ENCODE measurements at places on chromosomes 7 and 10.

- peak; percentile 97 for ATAC-seq
Measured at GRCh38 chr10:58414270-58415041, 29.2 kb downstream of the TFAM start.

- ATAC-seq, result peak; percentile 29
Measured at GRCh38 chr7:81692146-81692905, 77.5 kb downstream of the HGF start.

GRCh38 chr10:75660823-75661222, 229.4 kb downstream of the LRMDA start:
- ATAC-seq, result no peak

GRCh38 chr10:46233181-46233580, 53.6 kb upstream of the ANTXRL start:
- no peak for ATAC-seq

GRCh38 chr10:92162541-92162940, 128.3 kb downstream of the CPEB3 start:
- no peak for ATAC-seq

DNA sequence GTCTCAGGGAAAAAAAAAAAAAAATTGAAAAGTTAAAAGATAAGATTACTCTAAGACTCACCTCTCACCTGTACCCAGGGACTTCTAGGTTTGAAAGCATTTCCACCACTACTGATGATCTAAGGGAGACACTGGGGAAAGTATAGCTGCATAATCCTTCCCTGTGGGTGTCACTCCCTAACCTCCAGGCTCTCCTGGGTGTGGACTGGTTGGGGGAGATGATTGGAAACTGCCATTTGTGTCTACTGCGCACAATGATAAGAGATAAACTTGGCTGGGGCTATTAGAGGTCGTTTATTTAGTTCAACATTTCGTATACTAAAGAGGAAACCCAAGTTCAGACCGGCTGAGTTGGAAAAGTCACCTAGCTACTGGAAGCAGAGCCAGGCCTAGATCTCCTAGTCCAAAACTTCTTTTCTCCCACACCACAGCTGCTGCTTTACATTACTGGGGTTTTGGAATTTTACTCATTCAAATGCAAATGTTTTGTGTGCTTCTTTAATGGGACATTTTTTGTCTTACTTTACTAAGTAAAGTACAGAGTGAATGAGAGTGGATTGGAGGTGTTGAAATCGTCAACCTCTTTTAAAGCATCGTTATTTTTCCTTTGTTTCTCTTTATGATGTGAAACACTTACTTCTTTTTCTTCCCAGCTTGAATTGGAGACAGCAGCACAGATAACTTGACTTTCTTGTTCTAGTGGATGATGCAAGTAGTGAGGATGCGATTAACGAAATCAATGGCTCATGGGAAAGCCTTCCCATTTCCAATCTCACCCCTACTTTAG, 22.3 kb upstream of the SEC61G start:
- no peak for ATAC-seq

DNA sequence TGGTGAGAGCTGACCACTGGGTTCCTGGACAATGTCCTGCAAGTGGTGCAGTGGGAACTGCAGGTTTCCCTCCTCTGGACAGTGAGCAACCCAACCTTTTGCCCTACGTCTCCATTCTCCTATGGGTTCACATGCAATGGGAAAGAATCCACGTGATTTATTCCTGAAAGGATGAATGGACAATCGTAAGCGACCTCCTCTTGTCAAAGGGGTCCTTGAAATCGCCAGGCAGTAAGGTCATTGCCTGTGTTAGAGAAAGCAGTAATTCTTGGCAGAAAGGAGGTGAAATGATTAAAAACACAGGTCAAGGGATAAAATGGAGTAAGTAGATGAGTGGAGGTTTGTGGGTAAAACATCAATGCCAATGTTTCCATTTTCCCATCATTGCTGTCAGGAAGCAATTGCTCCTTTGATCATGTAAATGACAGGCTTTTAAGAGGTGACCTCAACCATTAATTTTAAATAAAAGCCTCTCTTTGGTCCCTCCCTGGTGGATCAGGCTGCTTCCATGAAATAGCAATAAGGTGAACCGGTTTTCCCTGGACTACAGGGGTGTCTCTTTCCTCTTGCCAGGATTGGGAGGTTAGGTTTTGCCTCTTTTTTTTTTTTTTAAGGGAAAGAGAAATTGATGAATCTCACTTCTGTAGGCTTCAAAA, 330.0 kb upstream of the PRKCQ start:
- ATAC-seq, result no peak

- ATAC-seq, result peak; percentile 44
Measured at GRCh38 chr10:123009105-123009820, 457 bp downstream of the ACADSB start.

DNA sequence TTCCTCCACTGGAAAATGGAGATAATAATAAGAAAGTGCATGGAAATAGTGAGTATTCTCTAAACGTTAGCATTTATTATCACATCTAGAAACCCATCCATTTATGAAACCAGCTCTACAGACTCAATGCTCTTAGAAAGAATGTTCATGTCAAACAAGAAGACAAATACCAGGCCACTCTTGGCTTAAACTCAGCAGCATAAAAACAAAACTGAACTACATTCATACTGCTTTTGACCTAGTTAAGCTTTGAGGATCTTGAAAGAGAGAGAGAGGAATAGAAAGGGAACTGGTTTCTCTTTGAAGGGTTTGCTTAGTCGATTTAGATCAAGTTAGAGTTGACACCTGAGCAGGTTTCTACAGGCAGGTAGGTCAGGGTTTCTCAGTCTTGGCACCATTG, 332.9 kb upstream of the PRKCQ start:
- ATAC-seq, result no peak

DNA sequence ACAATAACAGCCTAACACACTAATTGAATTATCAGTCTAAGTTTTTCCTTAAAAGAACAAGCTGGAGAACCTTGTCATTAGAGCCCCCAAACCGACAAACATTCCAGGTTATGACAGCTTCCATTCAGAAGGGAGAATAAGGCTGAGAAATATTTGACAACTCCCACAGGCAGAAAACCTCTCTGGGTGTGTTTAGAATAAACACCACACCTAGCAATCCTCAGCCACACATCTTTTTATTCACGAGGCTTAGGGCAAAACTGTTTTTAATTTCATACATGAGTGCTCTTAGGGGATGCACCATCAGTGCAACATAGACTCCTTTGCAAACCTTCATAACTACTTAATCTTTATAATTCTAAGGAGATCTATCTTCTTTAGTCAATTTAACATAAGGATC, 24.2 kb downstream of the STN1 start:
- ATAC-seq, result no peak

GRCh38 chr7:115844857-115845256, 185.7 kb downstream of the TFEC start:
- no peak for ATAC-seq

- ATAC-seq, result no peak
Measured at GRCh38 chr10:131979821-131980270, 1.9 kb downstream of the BNIP3 start.

GRCh38 chr7:148379677-148380076, 210.9 kb upstream of the C7orf33 start:
- ATAC-seq, result no peak

DNA sequence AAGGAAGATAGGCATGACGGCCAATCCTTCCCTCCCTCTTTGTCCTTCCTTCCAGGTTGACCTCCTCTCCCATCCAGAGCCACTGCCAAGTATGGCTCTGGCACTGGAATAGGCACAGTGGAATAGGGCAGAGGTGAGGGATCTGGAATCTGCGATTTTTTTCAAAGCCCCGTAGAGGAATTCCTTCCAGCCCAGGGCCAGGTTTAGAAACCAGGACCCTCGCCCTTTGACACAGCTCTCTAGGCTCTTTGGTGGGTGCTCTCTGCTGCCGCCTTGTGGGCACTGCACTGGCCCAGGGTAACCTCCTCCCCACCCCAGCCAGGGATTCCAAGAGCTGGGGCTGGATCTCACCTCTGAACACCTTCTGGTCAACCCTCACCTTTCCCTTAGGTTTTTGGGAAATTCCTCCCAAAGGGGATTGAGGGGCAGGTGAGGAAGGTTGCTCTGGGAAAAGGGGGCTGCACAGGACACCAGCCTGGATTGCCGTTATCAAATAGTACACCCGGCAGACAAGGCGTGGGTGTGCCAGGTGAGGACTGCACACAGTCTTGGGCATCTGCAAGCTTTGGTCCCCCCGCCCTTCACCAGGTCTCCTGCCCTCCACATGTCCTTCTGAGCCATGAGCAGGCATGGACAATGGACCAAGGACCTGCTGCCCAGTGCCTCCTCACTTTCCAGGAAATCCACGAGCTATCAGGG, 22.8 kb downstream of the C10orf105 start:
- peak; percentile 92 for ATAC-seq

DNA sequence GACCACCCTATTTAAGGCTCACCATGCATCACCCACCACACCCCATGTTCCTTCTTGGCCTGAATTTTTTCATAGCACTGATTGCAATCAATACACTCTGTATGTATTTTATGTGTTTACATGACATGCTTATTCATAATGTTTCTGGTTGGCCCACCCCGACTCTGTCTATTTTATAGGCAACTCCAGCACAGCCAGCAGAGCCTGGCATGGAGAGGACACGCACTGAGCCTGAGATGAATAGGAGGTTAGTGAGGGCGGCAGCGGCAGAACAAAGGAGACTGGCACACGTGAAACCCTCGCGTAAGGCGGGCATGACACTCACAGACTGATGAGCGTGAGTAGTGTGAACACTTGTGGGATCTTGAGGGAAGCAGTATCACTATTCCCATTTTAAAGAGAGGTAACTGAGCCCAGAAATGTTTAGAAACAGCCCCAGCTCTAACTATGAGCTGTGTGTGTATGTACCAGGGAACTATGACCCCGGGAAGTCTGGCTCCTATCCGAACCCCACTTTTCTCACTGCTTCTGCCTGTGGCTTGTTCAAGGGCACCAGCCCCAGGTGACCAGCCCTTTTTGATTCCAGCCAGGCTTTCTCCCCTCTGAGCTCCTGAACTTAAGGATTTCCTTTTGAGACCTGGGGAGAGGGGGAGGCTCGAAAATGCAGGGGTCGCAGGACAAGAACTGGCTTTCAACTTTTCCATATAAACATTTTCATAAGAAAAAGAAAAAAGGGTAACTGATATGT, 113.3 kb downstream of the ARHGAP22 start:
- no peak for ATAC-seq

DNA sequence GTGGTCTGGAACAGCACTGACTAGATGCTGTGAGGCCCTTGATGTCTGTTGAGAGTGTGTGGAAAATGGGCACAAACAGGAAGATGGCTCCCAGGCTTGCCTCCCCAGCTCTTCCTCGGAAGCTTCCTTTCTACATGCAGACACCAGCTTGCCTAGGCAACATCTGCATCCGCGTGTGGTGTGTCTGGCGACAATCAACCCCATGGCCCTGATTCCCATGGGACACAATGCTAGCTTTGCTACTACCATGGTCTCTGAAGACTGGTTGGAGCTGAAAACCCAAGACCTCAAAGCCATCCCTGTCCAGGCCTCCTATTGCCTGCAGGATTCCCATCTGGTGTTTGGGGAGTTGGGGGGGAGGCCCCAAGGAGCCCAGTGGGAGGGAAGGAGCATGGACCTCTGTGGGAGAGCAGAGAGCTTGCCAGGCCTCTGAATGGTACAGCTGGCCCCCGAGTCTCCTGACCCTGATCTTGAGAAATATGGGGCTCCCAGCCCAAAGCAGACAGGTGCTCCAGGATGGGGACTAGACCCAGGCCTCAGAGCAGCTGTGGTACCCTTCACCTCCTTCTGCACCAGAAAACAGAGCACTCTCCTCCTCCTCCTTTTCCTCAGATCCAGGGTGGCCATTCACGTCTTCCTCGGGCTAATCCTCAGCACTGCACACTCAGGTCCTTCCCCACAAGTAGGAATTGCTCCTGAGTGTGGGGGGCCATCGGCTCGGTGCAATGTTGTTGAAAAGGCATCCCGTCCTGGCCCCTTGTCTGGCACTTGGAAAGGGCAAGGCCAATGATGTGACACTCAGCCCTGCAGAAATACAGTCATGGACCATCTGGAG, 57.6 kb downstream of the ARHGAP22 start:
- no peak for ATAC-seq

DNA sequence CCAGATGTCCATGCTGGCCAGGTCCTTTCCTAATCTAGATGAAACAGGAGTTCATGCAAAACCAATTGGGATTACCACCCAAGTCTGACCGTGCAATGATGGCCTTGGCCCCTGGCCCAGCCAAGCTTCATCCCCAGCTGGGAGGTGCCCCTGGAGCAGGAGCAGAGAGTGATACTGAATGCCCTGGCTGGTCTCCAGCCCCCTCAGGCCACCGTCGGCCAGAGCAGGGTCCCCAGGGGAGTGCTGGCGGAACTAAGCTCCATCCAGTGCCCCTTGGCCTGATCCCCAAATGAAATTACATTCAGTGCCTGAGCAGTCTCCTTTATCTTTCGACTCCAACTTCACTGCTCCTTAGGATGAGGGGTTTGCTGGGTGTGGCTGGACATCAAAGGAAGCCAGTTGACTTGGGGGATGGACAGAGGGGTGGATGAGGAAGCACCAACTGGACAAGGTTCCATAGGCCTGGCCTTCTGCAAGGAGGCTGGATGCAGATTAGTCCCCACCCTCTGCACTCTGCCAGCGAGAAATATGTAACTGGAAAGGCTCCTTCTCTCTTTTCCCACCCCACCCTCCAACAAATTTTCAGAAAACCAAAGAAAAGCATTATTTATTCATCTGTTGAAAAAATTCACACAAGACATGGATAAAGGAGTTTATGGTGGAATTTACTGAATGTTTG, 275.5 kb downstream of the PLXNA4 start:
- ATAC-seq, result no peak

GRCh38 chr7:142851919-142852318, 3.0 kb upstream of the EPHB6 start:
- no peak for ATAC-seq

DNA sequence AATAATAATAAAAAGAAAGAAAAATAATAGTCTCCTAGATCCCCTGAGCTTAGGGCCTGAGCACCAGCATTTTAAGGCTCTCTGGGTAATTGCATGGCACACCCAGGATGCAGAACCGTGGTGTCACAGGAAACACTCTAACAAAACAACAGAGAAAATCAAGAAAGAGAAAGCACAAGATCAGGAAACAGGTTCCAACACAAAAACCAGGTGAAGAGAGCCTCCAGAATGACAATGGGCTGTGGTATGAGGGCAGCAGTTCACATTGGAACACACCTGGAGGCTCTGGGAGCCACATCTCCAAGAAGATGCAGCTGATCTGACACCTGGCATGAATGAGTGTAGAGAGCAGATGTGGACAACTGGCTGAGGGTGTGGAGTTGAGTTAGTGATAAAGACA, 7.1 kb downstream of the MMRN2 start:
- ATAC-seq, result no peak

DNA sequence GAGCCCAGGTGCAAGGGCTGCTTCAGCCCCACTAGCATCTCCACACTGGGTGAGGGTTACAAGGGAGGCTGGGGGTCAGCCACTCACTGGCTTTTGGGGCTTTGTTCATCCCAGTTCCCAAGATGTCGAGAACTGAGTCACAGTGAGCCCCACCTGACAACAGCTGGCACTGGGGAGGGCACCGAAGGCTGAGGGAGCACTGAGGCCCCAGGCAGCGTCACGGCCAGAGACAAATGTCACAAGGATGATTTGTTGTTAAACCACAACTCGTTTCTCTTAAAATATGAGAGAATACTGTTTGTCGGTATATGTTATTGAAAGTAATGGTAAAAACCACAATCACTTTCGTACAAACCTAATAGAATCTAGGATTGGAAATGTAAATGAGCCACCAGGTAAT, 219.9 kb downstream of the CELF2 start:
- ATAC-seq, result no peak

Measured in SK-N-SH treated with all-trans-retinoic acid at 6 μM for 48 hours (cell line).